ENCODE measurements at places on chromosomes 1 and 21. TPM values are rescaled to one million over a fixed set of nuclear protein-coding genes. Genes with fewer than 3 reads are reported as not detected.

DNA sequence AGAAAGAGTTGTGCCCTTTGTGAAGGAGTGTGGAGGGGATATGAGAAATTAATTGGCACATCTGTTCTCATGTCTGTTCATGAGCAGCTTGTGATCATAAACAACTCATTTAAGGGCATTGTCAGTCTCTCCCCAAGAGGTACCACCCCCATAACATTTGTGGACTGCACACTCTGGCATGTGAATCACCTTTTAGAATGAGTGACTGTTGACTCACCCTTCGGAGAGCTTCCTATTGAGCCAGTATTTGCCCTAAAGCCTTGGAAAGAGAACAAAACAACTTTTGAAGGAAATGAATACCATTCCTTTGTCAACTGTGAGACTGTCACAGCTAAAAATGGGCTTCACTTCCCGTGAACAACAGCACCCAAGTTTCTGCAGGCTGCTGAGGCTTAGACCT is 27.5 kb upstream of the MYSM1 start:
- DNase-seq, result no peak

DNA sequence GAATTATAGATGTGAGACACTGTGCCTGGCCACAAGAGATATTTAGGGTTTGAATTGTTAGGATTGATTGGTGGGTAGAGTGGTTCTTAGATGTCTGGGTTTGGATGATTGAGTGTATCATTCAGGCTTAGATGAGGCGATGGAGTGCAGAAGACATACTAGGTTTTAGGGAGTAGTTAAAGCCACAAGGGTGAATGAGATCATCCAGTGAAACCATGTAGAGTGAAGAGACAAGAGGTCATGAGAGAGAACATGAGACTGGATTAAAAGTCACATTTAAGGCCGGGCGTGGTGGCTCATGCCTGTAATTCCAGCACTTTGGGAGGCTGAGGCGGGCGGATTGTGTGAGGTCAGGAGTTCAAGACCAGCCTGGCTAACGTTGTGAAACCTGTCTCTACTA is 37.2 kb downstream of the ZFYVE9 start:
- no peak for DNase-seq

- no peak for DNase-seq
Measured at GRCh38 chr1:203041351-203041932, 15.2 kb downstream of the PPFIA4 start.

DNA sequence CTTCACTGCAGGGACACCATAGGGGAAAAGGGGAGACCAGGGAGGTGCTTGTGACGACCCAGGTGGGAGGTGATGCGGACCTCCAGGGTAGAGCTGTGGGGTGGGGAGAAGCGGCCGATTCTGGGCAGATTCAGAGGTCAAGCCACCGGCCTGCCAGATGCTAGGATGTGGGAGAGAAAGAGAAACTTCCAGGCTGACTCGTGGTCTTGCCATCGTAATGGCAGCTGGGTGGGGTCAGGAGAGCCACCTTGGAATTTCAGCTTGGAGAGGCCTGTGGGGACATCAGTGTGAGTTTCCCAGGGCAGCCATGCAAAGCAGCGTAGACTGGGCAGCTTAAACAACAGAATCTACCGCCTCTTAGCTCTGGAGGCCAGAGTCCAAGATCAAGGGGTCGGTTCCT is 258.0 kb upstream of the VAMP3 start:
- no peak for DNase-seq

DNA sequence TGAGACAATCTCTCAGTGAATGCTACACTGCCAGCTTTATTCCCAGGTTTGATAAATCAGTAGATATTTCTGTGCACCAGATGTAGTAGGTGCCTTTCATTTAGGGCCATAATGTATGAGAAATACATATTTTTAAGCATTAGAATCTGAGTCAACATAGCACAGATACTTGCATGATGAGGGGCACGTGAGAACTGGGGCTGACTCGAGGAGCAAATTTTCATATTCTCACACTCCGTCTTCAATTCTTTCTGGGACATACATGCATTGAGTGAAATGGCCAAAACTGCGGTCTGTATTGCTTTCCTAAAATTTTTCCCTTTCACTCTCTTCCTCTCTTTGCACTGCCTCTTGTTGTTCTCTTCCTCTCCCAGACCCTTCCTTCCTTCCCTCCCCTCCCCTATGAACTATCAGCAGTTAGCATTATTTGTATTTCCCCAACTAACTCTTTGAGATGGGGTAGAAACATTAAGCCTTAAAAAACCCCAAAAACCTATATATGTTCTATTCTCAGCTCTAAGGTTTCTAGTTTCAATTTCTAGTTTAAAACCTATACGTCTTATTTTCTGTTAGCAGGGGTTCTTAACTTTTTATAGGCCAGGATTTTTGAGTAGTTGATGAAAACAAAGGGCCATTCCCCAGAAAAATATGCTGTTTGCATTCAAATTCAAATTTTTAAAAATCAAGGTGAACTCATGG is 289.1 kb downstream of the PTBP2 start:
- no peak for DNase-seq

DNA sequence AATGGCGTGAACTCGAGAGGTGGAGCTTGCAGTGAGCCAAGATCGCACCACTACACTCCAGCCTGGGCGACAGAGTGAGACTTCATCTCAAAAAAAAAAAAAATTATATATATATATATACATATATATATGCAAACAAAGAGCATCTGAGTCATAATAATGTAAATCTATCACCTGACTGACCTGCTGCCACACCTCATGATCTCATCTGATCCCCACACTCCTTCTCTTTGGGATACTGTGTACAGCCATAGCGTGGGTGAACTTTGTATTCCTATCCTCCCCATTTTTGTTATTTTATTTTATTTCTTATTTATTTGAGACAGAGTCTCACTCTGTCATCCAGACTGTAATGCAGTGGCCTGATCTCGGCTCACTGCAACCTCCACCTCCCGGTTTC is 2.6 kb upstream of the HDAC1 start:
- no peak for DNase-seq

DNA sequence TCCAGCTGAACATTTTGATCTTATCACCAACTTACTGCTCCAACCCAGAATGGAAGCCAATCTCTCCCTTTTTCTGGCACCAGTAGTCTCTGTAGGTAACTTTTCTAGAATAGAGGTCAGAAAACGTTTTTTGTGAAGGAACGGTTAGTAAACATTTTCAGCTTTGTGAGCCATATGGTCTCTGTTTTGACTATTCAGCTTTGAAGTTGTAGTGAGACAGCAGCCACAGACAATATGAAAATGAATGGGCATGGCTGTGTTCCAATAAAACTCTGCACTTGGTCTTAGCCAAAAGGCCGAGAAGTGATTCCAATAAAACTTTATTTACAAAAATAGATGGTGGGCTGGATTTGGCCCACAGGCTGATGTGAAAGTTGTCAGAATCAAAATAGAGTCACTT is 28.9 kb downstream of the MAP10 start:
- no peak for DNase-seq

The GPR25 gene
- not detected for total RNA-seq

DNA sequence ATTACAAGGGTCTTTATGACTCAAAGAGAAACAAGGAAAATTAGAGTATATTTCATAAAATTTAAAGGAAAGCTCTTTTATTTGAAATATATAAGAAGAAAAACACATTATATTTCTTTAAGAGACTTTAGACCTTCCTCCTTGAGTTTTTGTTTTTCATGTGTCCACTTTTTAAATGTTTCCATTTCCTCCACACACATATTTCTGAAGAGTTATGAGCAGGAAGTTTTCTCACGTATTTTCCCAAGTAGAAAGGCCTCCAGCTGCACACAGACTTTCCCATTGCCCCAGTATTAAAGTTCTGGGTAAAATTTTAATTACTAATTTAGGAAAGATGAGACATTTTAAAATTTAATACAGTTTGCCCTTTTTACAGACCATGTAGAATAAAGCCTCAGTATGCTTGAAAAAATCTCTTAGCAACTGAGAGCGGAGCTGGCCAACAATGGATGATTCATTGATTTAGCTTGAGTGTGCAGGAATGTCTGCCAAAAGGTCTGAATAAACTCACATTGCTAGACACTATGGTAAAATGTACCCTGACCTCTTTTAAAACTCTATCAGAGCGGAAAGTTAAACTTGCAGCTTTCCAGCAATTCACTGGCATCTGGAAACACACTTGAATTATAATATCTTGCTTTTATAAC is 57.9 kb downstream of the DDAH1 start:
- no peak for DNase-seq

DNA sequence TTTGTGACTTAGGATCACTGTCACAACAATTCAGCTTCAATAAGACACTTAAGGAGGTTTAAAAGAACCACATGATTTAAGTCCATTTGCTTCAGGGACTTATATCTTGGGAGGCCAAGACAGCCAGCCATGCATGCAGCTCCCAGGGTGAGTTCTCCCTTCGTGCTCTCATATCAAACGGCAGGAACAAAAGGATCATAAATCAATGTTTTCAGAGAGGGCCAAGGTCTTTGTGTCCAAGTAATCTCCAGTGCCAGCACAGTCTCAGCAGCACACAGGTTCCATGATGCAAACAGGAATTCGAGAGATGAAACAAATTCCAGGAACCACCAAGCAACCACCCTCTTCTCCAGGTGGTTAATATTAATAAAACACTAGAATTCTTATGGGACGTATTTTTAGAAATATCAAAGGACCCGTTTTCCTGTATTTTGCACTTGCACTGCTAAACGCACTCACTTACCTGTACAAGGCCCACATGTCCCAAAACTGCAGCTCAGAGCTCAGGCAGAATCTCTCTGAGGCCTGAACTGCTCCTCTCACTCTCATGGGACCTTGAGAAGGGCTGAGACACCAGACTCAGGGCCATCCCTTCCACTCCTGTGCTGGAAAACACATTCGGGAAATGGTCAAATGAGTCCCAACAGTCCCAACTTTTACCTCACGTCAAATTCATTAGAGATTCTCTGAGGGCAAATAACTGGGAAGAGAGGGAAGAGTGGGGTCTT is 100.0 kb upstream of the RAB4A start:
- no peak for DNase-seq

The ACAP3 gene
- 30.7 TPM for total RNA-seq

DNA sequence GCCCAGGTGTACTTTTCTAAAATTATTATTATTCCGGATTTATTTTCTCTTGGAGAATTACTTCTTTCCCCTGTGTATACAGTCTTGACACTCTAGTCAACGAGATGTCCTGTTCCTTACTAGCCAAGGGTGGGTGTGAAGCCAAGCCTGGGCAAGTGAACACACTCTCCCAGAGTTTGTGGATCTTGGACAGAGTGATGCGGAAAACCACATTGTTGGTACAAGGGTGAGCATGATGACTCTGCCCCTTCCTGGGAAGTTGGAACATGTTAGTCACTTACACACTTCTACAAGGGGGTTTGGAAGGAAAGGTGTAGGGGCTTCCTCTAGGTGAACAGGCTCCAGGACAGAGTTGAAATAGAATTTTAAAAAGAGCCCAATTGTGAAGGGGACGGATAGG is 20.0 kb upstream of the RD3 start:
- no peak for DNase-seq

The HSD3B2 gene
- total RNA-seq, result not detected

GRCh38 chr1:55215194-55216021 is at the start of gene USP24:
TSS of gene USP24 (minus strand) at chr1:55215364. CDS start at chr1:55215113, 251 bp downstream.
- peak; percentile 82 for DNase-seq

GRCh38 chr1:193366764-193367507 is 180.5 kb upstream of the B3GALT2 start:
- DNase-seq, result no peak

The RNF223 gene
- not detected for total RNA-seq

- DNase-seq, result no peak
Measured at GRCh38 chr1:214584805-214585766, 17.9 kb upstream of the CENPF start.

GRCh38 chr1:207089627-207090355 is 1.1 kb downstream of the C4BPB start:
- no peak for DNase-seq

All from heart left ventricle (tissue), 16 donors.